ENCODE measurements at places on chromosomes 12 and 14.
A peak's percentile ranks its signal among the peaks of the same experiment; 100 is the strongest.

DNA sequence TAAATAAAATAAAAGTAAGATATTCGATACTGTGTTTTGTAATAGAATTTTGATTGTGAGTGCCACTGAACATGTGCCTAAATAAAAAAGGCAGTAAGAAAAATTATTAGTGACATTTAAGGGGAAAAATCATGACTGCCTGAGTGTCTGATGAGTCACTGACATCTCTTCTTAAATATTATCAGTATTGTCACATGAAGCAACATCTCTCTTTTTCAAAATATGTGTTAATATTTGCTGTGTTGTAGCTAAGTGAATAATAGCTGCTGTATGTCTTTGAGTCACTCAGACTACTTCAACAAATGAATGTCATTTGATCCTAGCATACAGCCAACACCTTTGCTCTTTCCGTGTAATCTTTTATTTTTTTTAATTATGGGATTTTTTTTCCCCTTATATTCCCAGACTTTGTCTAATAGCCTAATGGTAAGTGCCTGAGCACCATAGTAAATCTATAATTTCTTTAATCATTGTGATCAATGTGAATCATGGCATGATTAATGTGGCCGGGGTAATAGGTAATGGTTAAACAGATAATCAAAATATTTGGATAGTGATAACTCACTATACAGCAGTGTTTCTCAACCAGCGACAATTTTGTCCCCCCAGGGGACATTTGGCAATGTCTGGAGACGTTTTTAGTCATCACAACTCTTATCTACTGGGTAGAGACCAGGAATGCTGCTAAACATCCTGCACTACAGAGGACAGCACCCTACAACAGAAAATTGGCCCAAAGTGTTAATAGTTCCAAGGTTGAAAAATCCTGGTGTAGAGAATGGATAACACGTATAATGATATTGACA, 11.7 kb upstream of the OTX2 start:
- DNase-seq = no peak

DNA sequence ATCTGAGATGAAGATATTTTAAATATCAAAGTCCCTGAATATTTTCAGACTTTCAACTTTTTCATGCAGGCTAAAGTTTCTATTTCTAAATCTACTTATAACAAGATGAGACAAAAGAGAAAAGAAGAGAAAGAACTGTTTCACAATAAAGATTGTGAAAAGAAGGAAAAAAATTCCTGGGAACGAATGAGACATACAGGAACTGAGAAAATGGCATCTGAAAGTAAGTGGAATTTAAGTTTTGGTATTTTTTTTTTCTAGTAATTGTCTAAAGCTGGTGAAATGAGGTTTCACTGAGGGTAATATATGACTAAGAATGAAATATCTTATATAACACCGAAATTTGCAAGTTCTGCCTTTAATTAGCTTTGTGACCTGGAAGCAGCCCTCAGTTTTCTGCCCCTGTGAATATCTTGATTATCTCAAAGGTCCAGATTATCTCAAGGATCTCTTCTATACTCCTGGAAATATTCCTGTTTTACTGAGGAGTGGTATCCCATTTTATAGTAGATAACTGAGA, 55.7 kb upstream of the PRPF39 start:
- DNase-seq = no peak

GRCh38 chr12:85484387-85484786, 204.4 kb downstream of the ALX1 start:
- no peak for DNase-seq

DNA sequence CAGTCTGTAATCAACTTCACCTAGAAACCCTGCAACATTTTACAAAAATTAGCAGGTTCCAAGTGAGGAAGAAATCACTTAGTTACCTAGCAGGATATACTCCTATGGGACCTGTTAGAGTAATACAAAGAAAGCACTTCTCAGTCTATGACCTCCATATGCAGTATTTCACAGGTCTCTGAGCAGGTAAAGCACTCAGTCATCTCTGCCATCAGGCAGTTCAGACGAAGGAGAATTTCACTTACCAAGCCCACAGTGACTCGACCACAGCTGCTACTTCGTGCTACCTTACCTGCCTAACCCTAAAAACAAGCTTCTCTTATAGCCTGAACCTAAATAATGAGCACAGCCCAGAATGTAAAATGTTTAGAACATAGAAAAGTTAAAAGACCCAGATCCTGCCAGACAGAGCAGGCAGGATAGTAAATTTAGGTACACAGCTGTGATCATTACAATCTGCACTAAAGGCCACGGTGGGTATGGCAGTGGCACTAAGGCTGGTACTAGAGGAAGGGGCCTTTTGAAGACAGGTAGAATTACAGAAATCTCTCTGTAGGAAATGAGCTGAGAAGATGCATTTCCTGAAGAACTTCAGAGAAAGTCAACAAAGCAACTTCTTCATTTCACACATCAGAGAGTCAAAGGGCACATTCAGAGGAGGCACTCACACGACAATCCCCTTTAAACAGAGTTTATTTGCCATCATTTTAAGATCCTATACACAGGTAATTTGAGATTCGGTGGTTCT, 35.7 kb downstream of the DCAF5 start:
- no peak for DNase-seq

DNA sequence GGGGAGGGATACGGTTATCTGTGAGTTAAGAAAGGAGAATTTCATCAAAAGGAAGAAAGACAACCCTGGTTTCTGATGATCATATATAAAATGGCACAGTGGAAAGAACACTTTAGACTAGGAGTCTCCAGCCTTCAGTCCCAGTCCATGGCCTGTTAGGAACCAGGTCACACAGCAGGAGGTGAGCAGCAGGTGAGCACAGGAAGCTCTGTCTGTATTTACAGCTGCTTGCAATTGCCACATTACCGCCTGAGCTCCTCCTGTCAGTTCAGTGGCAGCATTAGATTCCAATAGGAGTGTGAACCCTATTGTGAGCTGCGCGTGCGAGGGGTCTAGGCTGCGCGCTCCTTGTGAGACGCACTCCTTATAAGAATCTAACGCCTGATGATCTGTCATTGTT, 137.9 kb downstream of the BTG1 start:
- DNase-seq = no peak

DNA sequence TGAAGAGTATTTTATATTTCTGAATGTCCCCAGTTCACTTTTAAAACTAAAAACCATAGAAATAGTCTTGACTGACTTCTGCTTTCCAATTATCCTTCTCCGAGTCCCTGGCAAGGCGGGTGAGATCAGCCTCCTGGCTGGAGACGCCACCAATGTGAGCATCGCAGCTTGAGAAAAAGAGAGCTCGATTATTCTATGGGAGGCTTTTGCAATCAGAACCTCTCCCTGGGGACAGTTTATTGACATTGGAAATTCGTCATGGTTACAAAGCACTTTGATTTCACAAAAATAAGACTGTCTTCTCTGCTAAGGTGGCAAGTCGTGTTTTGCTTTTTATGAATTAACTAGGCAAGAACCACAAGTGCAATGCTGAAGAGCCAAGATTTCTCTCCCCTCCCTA, 23.6 kb upstream of the GPHB5 start:
- no peak for DNase-seq

DNA sequence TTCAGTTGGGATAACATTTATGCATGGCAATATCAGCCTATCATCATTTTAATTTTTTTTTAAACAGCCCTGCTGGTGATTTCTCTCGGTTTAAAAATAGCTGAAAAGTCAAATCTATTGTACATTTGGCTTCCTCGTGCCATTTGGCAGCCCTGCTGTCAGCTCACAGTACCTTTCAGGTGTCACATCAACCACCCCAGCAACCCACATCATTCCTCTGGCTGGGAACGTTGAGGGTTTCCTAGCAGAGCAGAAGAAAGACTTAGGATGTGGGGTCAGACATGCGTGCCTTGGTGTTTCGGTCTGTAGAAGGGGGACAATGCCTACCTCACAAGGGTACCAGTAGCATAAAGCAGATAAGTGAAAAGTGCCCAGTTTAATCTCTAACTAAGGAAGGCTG, 15.8 kb downstream of the PEBP1 start:
- no peak for DNase-seq

DNA sequence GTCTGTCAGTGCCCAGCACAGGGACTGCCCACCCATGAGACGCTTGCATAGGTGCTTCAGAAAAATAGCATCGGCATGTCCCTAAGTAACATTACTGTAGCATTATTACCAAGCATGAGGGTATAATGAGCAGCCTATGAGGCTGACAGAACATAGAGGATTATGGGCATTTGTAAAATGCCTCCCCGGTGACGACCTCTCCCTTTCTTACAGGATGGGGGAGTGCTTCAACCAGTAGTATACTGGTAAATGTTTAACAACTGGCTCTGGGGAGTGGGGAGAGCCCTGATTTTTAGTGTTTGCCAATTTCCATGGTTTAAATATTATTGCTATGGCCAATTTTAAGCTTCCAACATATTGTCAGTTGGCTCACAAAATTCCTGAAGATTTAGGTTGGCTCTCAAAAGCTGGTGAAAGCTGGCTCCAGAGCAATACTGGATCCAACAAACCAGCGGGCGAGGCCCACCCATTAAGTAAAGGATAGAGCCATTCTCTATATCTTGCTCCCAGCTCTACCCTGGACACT, 104.5 kb downstream of the ETNK1 start:
- no peak for DNase-seq

- DNase-seq = no peak
These were observed 172.0 kb upstream of the VASH1 start for GRCh38 chr14:76589246-76589645.

- DNase-seq = no peak
These were observed 285.8 kb upstream of the GRIP1 start for GRCh38 chr12:66964629-66965028.

GRCh38 chr12:29725587-29726320, 58.0 kb downstream of the TMTC1 start:
- no peak for DNase-seq

DNA sequence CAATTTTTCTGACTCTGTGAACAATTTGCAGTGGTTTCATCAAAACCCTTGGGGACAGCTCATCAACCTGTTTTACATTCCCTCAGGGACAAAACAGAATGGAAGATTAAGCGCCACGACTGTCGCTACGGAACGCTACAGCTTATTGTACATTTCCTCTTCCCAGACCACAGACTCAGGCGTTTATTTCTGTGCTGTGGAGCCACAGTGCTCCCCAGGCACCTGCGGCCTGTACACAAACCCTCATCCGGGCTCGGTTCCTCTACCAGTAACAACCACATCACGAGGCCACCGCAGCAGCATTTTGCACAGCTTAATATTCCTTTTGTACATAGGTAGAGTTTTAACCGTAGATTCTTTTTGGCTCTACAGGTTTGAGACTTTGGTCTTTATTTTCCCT, 397.4 kb upstream of the OR4E1 start:
- DNase-seq = no peak

GRCh38 chr14:100532154-100532861, 54.9 kb downstream of the BEGAIN start:
- DNase-seq = no peak

- no peak for DNase-seq
These were observed 18.2 kb downstream of the IFNG-AS1 start for GRCh38 chr12:68007466-68007865.

GRCh38 chr12:19642345-19642744, 203.1 kb downstream of the AEBP2 start:
- DNase-seq = no peak

GRCh38 chr14:20873370-20874177, 17.6 kb upstream of the RNASE3 start:
- peak; percentile 59 for DNase-seq

- DNase-seq = no peak
These were observed 521.0 kb downstream of the FUT8 start for GRCh38 chr14:65933400-65934069.

- DNase-seq = no peak
These were observed 162.7 kb downstream of the EGLN3 start for GRCh38 chr14:33788161-33788560.

DNA sequence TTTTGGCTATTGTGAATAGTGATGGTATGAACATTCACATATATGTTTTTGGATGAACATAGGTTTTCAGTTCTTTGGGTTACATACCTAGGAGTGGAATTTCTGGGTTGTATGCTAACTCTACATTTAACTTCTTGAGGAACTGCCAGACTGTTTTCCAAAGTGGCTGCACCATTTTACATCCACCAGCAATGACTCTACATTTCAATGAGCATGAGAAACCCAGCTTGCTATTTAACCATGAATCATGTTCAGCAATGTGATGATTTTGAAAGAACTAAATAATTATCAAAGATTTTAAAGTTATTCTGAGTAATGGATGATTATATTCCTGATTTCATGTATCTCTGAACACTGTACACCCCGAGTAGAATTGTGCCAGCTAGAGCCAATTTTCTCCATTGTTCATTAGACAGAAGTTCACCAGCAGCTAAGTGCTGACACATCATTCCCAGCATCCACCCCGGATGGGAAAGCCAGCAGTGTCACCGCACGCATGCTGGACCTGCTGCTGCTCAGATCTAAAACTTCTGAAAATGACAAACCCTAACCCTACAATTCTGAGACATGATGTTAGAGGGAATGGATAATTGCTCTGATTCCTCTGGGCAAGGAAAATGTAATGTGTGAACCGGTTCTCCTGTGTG, 13.3 kb upstream of the ANAPC5 start:
- no peak for DNase-seq

DNA sequence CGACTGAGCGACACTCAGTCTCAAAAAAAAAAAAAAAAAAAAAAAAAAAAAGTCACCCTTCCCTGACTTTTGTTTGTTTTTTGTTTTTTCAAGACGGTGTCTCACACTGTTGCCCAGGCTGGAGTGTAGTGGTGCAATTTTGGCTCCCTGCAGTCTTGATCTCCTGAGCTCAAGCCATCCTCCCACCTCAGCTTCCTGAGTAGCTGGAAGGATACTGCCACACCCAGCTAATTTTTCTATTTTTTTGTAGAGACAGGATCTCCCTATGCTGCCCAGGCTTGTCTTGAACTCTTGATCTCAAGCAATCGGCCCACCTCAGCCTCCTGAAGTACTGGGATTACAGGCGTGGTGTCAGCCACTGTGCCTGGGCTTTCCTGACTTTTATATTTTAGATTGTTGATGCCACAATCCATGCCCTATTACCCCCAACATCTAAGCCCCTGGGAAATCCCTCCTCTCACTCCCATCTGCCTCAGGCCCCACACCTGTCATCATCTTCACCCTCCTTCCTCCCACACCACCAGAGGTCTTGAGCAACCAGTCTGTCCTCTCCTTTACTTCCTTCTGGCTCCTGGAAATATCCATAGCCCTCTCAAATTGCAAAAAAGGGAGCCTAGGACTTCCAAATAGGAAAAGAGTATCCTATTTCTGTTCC, 7.8 kb downstream of the IKZF4 start:
- DNase-seq = no peak

DNA sequence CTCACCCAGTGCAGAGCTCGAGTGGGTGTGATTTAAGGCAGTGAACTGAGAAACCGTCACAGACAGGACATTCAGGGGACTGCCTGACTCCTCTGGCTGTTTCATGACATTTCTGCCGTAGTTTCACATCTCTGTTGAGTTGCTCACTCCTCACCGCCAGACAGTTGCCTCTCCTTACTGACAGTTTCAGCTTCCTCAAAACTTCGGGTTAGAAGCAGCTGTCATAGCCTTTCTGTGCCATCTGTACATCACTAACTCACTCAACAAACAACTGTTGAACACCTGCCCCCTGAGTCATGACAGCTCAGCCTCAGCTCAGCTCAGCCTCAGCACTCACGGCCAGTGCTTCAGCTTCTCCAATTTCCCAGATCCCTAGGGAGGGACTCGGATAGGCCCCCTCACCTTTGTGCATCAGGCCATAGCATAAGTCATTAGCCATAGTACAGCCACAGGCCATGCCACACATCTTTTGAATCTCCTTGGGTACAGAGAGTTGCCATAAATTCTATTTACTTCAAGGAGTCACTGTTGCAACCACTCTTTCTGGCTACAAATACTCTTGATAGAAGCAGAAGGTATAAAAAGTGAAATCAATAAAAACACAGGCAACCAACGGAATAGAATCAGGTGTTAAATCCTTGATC, 6.2 kb upstream of the SLC15A4 start:
- no peak for DNase-seq

Measured in stimulated activated CD4-positive, alpha-beta T cell treated with anti-CD3 and anti-CD28 coated beads, Interleukin-1b, Interleukin-23, amount 100 ng/mL, for 4 hours (primary cell).